ENCODE measurements at places on chromosomes 2 and 18. TPM values are rescaled to one million over a fixed set of nuclear protein-coding genes. Genes with fewer than 3 reads are reported as not detected.

ST8SIA3 gene
- total RNA-seq: 2.3 TPM

RAB27B gene
- 0.24 TPM for total RNA-seq

G6PC2 gene
- not detected for total RNA-seq

POLR1B gene
- 83.6 TPM for total RNA-seq

GRHL1 gene
- 2.8 TPM for total RNA-seq

SRD5A2 gene
- total RNA-seq: not detected

LOXHD1 gene
- 0.11 TPM for total RNA-seq

GPR55 gene
- total RNA-seq: not detected

RUFY4 gene
- total RNA-seq: 0.44 TPM

ADD2 gene
- total RNA-seq: 124 TPM

SP5 gene
- total RNA-seq: 1.7 TPM

APOB gene
- total RNA-seq: 0.26 TPM

SCYGR1 gene
- not detected for total RNA-seq

LYPD6B gene
- total RNA-seq: 2.0 TPM

C2orf72 gene
- total RNA-seq: 1.0 TPM

PKDCC gene
- 134 TPM for total RNA-seq

GALNT5 gene
- 0.17 TPM for total RNA-seq

IFIH1 gene
- total RNA-seq: 0.81 TPM

LPIN2 gene
- total RNA-seq: 9.9 TPM

MYOM1 gene
- 0.17 TPM for total RNA-seq
